ENCODE measurements at places on chromosomes 12 and 14.

- no peak overlapping the region for H3K4me3 ChIP-seq
- no peaks in the 10 kb centered on the region for H3K4me1 ChIP-seq
- no peak for DNase-seq
- H3K27me3 ChIP-seq: no peaks in the 10 kb centered on the region
- H3K36me3 ChIP-seq: no peaks in the 10 kb centered on the region
Observed at GRCh38 chr14:105281371-105282097, 19.3 kb downstream of the BRF1 start.

DNA sequence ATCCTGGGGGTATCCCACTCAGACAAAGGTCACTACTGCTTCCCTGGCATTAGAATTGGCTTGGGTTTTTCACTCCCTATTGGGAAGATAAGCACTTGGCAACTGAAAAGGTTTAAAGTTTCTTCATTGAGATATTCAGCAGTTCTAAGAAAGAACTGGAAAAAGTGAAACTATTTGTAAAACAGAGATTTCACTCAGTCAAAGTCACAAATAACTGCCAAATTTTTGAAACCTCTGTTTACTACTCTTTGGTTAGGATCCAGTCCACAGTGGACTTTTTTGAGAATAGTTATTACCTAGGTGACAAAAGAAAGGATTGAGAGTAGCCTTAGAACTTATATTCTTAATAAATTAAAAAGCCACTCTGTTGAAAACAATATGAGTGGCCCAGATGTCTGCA lies 84.8 kb downstream of the FIGNL2 start:
- DNase-seq: no peak
- no peak overlapping the region for H3K27ac ChIP-seq
- no peak overlapping the region for H3K4me3 ChIP-seq

- no peak overlapping the region for H3K4me3 ChIP-seq
- H3K27ac ChIP-seq: no peak overlapping the region
- DNase-seq: no peak
- H3K27me3 ChIP-seq: no peaks in the 10 kb centered on the region
- H3K4me1 ChIP-seq: no peaks in the 10 kb centered on the region
- H3K36me3 ChIP-seq: peaks cover 4% of the 10 kb centered on the region
Observed at GRCh38 chr12:116011217-116011616, 266.3 kb downstream of the MED13L start.

- peaks cover 8% of the 10 kb centered on the region for H3K4me1 ChIP-seq
- H3K4me3 ChIP-seq: no peak overlapping the region
- H3K27me3 ChIP-seq: no peaks in the 10 kb centered on the region
- no peaks in the 10 kb centered on the region for H3K36me3 ChIP-seq
- H3K27ac ChIP-seq: peak overlapping the region; percentile 87
Observed at GRCh38 chr12:12804011-12804410, 9.1 kb upstream of the DDX47 start.

DNA sequence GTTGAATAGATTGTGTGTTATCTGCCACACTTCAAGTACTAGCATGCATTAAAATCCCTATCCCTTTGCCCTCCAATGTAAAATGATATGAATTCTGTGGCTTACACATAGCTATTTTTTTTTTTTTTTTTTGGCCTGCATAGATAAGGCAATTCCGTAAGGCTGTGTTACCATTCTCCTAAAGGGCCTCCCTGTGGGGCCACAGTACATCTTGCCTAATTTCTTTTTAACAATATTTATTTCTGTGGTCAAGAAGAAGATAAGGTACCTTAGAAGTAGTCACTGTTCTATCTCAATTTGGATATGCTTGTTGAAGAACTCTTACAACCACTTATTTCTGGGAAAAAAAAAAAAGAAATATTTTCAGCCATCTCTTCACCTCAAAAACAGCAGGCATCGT lies 19.8 kb downstream of the FLRT2 start:
- no peaks in the 10 kb centered on the region for H3K36me3 ChIP-seq
- H3K4me1 ChIP-seq: no peaks in the 10 kb centered on the region
- no peak overlapping the region for H3K27ac ChIP-seq
- H3K27me3 ChIP-seq: no peaks in the 10 kb centered on the region
- H3K4me3 ChIP-seq: no peak overlapping the region
- DNase-seq: no peak

- no peaks in the 10 kb centered on the region for H3K4me1 ChIP-seq
- H3K27me3 ChIP-seq: no peaks in the 10 kb centered on the region
- DNase-seq: no peak
- H3K4me3 ChIP-seq: no peak overlapping the region
Observed at GRCh38 chr14:42893183-42893582, 1286.5 kb downstream of the LRFN5 start.

DNA sequence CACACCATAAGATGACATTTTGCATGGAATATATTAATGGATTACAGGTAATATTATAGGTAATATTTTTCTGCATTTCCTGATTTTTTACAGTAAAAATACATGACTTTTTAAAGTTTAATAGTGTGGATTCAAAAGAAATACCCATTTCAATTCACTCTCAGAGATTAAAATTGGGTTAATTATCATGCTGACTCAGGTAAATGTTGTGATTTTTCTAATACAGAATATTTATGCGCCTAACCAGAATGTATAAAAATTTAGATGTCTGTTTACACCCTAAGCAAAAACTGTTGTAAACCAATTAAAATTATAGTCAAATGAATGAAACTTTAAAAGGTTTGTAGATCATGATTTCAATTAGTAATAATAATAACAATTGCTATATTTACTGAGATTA lies 117.2 kb upstream of the FLRT2 start:
- H3K27me3 ChIP-seq: no peaks in the 10 kb centered on the region
- H3K4me1 ChIP-seq: no peaks in the 10 kb centered on the region
- no peak for DNase-seq
- no peaks in the 10 kb centered on the region for H3K36me3 ChIP-seq
- no peak overlapping the region for H3K4me3 ChIP-seq

DNA sequence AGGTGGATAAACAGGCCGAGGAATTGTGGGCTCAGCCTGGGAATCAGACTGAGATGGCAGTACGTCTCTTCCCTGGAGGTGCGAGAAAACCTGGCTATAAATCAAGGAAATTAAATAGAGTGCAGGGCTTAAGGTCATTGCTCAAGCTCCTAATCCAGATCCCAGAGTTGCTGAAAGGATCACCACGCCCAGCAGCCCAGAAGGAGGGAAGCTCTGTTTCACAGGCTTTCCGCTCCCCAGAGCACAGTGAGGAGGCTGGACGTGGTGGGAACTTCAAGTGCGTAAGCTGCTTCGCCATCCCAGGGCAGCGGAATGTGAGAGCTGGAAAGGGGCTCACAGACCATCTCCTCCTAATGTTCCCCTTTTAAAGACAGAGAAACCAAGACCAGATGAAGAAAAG lies 651.6 kb upstream of the TBX3 start:
- no peaks in the 10 kb centered on the region for H3K27me3 ChIP-seq
- DNase-seq: peak; percentile 19
- no peak overlapping the region for H3K27ac ChIP-seq
- no peaks in the 10 kb centered on the region for H3K4me1 ChIP-seq

- no peak overlapping the region for H3K4me3 ChIP-seq
- H3K36me3 ChIP-seq: no peaks in the 10 kb centered on the region
- no peaks in the 10 kb centered on the region for H3K27me3 ChIP-seq
- H3K27ac ChIP-seq: no peak overlapping the region
- DNase-seq: no peak
Observed at GRCh38 chr12:69657376-69658137, 41.5 kb downstream of the BEST3 start.

- no peaks in the 10 kb centered on the region for H3K27me3 ChIP-seq
- DNase-seq: peak; percentile 84
- no peaks in the 10 kb centered on the region for H3K4me1 ChIP-seq
- peak overlapping the region; percentile 99 for H3K27ac ChIP-seq
- H3K36me3 ChIP-seq: no peaks in the 10 kb centered on the region
Observed at GRCh38 chr14:34873589-34874385, 1.4 kb downstream of the BAZ1A start.

DNA sequence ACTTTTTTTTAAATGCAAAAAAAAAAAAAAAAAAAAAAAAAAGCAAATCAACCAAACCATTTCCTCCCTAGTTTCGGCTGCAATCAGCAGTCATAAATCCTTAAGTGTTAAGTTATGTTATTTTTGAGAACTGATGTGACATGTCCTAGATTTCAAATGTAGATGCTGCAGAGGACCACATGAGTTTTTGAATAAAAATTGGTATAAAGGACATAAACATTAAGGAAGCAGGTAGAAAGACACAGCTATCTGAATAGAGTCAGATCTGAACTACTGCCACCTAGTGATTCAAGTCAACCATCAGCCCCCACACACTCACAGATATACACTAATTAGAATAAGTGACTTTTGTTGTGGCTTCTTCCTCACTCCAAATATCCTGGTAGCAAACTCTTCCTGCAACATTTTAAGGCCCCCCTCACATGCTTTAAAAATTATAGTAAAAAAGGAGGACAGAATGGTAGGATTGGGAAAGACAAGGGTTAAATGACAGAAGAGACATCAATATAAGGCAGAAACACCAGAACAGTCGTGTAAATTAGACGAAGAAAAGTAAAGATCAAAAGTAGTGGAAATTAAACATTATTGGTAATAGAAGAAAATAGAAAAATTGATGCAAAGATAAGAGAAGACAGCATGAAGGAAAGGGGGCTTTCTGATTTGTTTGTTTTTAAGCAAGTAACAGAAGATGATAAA lies 394.5 kb upstream of the ATP2B1 start:
- peak; percentile 20 for DNase-seq
- no peaks in the 10 kb centered on the region for H3K36me3 ChIP-seq
- no peak overlapping the region for H3K27ac ChIP-seq
- no peak overlapping the region for H3K4me3 ChIP-seq

GRCh38 chr12:59637692-59638070 lies 41.9 kb downstream of the SLC16A7 start:
- H3K27me3 ChIP-seq: no peaks in the 10 kb centered on the region
- no peak for DNase-seq
- no peaks in the 10 kb centered on the region for H3K4me1 ChIP-seq
- no peak overlapping the region for H3K27ac ChIP-seq
- H3K4me3 ChIP-seq: no peak overlapping the region

- H3K4me1 ChIP-seq: no peaks in the 10 kb centered on the region
- no peak overlapping the region for H3K4me3 ChIP-seq
- peak; percentile 76 for DNase-seq
- no peaks in the 10 kb centered on the region for H3K27me3 ChIP-seq
- no peaks in the 10 kb centered on the region for H3K36me3 ChIP-seq
Observed at GRCh38 chr12:1932264-1932777, 13.9 kb upstream of the CACNA2D4 start.

GRCh38 chr12:103748002-103748401 lies 93.0 kb downstream of the NT5DC3 start:
- H3K4me3 ChIP-seq: no peak overlapping the region
- H3K27ac ChIP-seq: no peak overlapping the region
- H3K27me3 ChIP-seq: no peaks in the 10 kb centered on the region
- no peak for DNase-seq
- H3K4me1 ChIP-seq: no peaks in the 10 kb centered on the region

DNA sequence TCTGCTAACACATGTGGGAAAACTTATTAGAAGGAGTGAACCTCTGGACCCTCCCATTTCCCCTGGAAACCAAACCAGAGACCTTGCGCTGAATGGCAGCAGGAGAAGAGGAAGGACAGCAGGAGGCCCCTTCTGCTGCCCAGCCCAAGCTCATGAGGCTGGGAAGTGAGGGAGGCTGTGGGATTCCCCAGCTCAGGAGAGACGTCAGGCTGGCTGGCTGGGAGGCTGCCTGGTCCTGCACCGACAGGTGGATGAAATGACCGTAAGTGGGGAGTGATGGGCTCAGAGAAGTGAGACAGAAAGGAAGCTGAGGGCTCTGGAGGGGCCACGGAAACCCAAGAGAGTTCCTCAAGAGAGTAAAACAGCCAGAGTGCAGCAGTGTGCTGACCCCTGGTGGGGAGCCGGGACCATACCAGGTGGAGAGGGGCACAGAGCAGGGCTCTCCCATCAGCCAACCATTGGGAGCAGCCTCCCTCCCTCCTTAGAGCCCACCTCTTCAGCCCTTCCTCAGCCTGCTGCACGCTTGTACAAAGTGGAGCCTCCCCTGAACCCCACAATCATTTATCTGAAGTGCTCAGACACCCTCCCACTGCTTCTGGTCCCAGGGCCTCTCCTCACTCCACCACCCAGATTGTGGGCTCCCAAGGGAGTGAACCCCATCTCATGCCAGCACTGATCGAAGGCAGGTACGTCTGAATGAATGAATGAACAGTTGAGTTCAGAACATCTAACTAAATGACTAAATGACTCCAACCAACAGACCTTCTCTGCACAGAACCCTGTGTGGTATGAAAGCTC lies 14.0 kb downstream of the TAMALIN start:
- H3K27ac ChIP-seq: no peak overlapping the region
- DNase-seq: no peak

DNA sequence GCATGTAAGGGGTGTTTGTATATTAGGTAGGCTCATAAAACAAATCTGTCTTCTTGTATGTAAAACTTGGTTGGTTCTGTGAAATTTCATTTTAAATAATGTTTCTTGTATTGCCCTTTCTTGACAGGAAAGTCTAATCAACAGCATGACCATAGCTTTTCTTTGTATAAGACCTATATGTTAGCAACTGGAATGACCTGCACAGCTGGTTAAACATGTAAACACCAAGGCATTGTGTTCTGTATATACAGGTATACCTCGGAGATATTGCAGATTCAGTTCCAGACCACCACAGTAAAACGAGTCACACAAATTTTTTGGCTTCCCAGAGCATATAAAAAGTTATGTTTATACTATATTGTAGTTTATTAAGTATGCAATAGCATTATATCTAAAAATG lies 183.6 kb downstream of the ERC1 start:
- H3K4me3 ChIP-seq: no peak overlapping the region
- no peak for DNase-seq
- no peak overlapping the region for H3K27ac ChIP-seq
- no peaks in the 10 kb centered on the region for H3K36me3 ChIP-seq

All from colonic mucosa (tissue), 4 donors.